ENCODE measurements at places on chromosomes 12 and 14.

DNA sequence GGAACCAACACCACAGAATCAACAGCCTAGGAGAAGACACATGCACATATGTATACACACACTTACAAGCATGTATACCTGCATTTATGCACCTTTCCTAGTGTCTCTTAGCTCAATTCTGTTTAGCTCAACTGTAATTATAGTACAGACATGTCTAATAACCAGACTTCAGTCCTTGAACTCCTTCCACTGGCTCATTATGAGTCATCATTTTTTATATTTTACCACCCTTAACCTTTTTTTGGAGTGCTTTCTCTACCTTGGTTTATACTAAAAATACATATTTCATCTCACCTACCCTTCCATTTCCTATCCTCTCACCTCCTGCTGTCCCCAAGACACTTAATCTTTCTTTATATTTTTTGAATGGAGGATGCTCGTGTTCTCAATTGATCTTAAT is 110.4 kb downstream of the ARID2 start:
- no peak for DNase-seq

- no peak for DNase-seq
Measured at GRCh38 chr12:32015036-32015435, 55.8 kb downstream of the RESF1 start.

DNA sequence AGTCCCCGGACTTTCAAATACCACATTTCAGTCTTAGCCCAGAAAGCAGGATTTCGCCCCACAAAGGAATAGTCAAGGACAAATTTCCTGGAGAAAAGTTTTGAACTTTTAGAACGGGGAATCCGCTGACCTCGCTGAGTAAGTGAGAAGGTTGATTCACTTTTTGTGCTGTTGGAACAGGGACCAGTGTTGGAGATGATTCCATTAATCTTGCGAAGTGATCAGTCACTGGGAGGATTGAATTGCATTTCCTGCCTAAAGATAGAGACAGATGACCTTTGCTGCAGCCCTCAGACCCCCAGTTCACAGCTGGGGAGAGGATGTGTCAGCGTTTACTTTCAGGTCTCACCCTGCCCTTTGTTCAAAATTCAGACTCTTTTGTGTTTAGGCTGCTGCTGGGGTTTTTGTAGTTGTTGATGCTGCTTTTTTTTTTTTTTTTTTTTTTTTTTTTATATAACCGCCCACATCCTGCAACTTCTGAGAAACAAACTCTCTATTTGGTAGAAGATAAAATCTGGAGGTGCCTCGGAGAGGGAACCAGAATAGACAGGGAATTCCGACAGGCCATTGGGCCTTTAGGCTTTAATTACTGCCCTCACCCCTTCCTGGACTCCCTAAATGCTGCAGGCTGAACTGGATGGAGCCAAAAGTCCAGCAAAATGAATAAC is 9.8 kb upstream of the KDM2B start:
- DNase-seq = no peak

- DNase-seq = no peak
Measured at GRCh38 chr12:2306735-2307134, 253.9 kb downstream of the CACNA1C start.

DNA sequence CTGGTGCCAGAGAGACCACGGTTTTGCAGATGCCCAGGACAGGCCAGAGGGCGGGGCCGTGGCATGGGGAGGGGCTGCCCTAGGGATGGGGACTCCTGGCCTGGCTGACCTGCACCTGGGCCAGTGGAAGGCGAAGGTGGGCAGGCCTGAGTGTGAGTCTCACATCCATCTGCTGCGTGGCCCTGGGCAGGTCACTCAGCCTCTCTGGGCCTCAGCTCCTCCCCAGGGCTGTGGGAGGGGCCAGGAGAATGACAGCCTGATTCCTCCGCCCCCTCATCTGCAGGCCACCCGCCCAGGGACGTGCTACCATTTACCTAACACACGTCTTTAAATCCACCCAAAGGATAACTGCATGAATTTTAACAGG is 90.9 kb downstream of the GALNT9 start:
- no peak for DNase-seq

DNA sequence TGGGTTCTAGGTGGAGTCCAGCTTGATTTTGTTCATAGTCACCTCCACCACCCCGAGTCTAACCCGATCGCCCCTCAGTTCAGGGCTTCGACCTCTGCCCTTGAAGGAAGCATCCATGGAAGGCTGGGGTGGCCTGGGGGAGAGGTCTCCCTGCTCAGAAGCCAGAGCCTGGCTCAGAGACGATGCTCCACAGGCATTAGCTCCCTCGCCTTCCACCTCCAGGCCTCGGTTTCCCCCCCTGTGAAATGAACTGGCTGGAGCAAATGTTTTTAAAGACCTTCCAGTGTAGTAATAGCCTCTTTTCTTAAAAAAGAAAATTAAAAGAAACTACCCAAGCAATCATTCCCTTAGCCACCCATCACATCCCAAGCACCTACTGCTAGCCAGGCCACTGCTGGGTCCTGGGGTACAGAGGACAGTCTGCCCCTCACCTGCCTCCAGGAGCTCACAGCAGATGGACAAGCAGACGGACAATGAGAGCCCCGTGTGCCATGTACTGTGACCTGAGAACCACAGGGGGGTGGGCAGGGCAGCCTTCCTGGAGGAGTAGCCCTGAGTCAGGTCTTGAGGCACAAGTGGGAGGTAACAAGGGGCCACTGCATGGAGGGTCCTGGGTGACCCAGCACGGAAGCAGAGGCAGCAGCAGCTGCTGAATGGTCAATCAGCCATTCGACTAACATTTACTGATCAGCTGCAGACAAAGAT is 42.3 kb upstream of the EML1 start:
- no peak for DNase-seq

DNA sequence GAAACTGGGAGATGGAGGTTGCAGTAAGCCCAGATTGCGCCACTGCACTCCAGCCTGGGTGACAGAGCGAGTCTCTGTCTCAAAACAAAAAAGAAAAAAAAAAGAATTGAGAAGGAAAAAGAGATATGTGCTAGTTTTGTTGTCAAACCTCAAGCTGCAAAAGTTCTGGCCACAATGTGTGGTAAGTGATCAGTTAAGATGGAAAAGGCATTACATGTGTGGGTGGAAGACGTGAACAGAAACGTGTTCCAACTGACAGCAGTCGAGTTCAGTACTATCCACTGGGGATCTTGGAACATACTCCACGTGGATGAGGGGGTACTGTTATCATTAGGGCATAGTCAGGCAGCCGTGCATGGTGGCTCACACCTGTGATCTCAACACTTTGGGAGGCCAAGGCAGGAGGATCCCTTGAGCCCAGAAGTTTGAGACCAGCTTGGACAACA is 17.3 kb downstream of the GPR68 start:
- DNase-seq = no peak

DNA sequence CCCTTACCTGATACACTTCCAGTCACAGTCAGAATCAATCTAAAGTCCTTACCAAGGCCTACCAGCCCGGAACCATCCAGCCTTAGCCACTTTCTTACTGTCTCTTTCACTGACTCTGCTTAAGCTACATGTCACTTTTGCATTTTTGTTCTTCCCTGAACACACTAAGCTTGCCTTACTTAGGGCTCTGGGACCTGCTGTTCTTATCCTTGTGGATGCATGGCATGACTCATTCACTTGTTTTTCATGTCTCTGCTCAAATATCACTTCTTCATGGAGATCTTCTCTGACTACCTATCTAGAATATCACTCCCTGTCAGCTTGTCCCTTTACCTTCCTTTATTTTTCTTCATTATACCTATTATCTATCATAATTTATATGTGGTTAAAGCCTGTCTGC is 65.6 kb upstream of the ZDHHC17 start:
- DNase-seq = no peak

DNA sequence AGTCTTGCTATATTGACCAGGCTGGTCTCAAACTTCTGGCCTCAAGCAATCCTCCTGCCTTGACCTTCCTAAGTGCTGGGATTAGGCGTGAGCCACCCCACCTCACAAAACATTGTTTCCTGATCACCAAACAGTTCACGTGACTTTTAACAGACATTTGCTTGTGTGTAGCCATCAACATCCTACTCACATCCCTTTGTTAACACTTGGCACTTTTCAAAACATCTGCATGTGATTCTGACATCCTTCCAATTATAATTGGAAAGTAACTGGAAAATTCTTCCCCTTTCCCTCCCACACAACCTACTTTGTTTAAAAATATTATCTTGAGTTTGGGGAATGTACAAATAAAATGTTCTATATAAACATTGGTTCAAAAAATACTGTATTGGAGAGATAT is 317.9 kb downstream of the PCNX1 start:
- DNase-seq = no peak

DNA sequence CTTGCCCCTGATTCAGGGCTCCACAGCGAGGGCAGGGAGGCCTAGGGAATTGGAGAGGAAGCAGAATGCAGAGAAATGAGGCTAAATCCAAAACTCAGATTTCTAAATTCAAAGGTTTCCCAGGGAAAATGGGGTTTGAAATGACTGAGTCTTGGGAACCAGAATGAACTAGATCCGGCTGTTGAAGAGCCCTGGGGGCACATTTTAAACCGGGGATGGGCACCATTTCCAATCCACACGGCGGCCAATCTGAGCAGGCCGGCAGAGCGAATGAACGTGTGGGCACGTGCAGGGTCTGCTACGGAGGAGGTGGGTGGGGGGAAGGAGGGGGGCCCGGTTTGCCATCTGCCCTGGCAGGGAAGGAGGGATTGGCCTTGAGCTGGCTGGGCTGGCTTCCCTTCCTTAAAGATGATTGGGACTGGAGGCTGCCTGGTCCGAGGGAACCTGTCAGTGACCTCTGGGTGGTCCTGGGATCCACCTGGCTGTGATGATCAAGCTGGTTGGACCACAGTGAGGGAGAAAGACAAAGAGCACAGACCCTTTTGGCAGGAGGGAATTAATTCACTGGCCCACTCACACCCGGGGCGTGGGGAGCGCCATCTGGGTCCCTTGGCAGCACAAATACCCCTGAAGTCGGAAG is 161.0 kb downstream of the RBM19 start:
- peak; percentile 42 for DNase-seq

DNA sequence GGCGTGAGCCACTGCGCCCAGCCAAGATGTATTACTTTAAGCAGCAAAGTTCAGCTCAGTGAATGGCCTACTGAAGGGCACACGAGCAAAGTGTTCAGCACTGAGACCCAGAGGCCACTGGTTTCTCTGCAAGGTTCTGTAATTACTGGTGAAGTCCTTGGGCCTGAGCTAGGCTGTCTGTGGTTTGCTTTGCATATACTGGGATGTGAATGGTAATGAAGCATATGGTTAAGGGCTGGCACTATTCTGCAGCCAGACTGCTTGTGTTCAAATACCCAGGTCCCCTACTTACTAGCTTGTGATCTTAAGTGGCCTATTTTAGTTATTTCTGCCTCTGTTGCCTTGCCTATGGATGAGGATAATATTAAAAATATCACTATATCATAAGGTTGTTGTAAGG is 72.0 kb downstream of the LLPH start:
- no peak for DNase-seq

DNA sequence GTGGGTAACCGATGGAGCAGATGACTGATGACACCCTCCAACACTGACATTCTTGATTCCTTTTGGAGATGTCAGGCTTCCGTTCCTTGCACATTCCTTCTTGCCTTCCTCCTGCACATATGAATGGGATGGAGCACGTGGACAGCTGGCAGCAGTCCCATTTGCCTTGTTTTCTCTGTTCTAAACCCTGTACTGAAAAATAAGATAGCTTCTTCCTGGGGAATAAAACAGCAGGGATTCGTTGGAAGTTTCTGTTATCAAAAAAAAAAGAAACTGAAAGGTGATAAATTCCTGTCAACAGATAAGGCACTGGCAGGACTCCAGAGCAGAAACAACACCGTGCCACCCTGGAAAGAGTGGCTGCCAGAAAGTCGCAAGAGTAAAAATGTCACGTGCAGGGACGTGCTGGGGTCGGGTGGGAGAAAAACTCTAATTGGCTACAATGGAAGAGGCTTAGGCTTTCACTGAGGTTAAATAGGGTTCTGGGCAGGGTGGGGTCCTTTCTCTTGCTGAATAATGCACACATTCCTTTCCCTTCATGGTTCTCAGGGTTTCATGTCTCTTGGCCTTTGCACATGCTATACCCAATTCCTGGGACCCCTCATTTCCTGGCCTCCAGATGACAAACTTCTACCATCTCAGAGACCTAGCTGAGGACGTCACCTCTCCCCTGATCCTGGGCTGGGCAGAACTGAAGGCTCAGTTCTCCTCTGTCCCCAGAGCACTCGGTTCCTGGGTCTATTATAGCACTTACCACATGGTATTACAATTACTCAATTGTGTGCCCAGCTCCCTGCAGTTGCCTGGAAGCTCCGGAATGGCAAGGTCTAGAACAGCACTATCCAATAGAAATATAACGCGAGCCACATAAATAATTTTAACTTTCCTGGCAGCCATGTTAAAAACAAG is 7.0 kb upstream of the NUAK1 start:
- no peak for DNase-seq

DNA sequence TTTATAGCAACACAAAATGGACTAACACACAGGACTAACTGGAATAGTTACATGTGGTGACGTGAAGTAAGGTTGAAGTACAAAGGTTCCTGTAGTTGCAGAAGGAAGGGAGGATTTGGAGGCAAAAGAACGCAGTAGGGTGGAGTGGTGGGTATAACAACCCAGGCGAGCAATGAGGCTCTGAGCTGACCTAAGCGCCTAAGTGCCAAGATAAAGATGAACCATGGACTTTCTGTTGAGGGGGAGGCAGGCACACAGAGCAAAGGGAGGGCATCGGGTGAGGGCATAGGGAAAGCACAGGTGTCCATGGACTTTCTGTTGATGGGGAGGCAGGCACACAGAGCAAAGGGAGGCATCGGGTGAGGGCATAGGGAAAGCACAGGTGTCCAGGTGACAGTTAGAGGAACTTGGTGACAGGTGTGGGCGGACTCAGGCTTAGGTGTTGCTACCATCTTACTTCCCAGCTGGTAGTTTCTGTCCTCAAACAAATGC is 15.2 kb downstream of the SCNN1A start:
- DNase-seq = no peak

GRCh38 chr12:119544765-119545625 is 48.6 kb upstream of the TMEM233 start:
- peak; percentile 83 for DNase-seq

DNA sequence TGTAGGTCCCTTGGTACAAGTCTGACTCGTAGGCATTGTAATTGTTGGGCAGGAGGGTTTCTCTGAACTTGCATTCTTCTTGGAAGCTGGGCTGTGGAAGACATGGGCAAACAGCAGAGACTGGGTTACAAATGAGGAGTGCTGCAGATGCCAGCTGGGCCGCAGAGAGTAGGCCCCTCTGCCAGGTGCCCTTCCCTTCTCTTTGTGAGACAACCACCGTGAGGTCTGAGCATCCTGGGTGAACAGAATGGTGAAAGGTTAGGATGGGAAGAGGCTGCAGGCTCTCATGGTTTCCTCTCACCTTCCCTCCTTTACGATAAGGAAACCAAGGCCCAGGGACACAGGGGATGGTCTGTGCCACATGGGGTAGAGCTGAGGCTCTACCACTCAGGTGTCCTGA is 11.3 kb downstream of the FGF6 start:
- no peak for DNase-seq

GRCh38 chr12:59040656-59041055 is 120.4 kb upstream of the LRIG3 start:
- no peak for DNase-seq

- DNase-seq = peak; percentile 78
Measured at GRCh38 chr14:105021656-105022275, 883 bp upstream of the CDCA4 start.
